ENCODE measurements at places on chromosomes 2 and 18. TPM values are rescaled to one million over a fixed set of nuclear protein-coding genes. Genes with fewer than 3 reads are reported as not detected.

The CSRNP3 gene
- total RNA-seq = 0.81 TPM

The CCDC74A gene
- total RNA-seq = 7.2 TPM

The SOWAHC gene
- total RNA-seq = 23.3 TPM

The MAL gene
- total RNA-seq = 21.3 TPM

The FAM117B gene
- total RNA-seq = 4.7 TPM

The C2orf72 gene
- not detected for total RNA-seq

The COL4A4 gene
- total RNA-seq = 5.3 TPM

The KIF1A gene
- 0.99 TPM for total RNA-seq

- no peak for ATAC-seq
These were observed 27.2 kb downstream of the ASXL3 start for GRCh38 chr18:33605250-33605649.

GRCh38 chr2:192718340-192718739 is 523.6 kb upstream of the TMEFF2 start:
- ATAC-seq = no peak

DNA sequence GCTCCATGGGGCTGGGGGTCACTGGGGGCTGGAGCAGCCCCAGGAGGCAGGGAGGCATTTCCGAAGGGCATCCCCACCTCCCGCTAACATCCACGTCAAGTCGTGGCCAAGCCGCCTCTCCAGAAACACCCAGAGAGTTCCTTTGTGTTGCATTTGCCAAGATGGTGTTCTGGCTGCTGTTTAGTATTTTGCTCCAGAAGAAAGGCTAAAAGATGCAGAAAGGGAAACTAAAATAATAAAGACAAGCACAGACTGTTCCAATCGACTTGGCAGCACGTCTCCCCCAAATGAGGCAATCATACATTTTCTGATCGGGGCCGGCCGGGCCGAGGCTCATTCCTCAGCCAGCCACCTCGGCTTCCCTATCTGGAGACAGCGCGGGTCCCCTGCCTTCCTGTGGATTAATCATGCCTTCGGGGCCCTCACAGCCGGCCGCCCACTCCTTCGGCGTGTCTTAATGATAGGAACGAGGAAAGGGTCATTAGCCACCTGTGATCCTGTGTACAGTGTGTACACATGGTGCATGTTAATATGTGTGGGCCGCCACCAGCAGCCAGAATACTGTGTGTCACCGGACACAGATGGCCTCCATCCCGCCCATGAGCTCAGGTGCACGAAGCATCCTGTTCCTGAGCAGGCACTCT is 169.2 kb downstream of the KLHL29 start:
- peak; percentile 74 for ATAC-seq

- ATAC-seq = peak; percentile 80
These were observed 105.6 kb downstream of the VSNL1 start for GRCh38 chr2:17646081-17646554.

DNA sequence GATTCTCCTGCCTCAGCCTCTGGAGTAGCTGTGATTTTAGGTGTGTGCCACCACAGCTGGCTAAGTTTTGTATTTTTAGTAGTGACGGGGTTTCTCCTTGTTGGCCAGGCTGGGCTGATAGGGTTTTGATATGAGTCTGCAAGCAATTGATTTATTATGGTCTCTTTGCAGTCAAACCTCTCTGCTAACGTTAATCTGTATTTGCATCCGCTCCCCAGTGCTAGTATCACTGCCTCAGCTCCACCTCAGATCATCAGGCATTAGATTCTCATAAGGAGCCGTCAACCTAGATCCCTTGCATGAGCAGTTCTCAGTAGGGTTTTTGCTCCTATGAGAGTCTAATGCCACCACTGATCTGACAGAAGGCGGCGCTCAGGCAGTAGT is 19.0 kb downstream of the HAT1 start:
- no peak for ATAC-seq

DNA sequence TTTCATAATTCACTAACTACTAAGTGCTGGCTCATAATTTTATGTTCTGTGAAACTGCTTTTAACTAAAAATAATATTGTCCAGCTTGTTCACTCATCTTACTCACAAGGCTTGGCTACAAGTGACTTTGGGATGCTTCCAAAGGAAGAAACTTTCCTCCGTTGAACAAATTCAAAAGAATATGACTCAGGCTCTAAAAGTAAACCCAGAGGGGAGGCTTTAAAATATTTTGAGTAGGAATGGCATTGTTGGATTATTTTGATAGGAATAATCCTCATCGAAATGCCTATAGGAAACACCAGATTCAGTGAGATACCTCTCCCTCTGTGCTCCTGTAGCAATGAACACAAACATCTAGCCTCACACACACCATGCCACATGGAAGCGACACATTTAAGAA is 25.2 kb upstream of the TLK1 start:
- ATAC-seq = no peak

DNA sequence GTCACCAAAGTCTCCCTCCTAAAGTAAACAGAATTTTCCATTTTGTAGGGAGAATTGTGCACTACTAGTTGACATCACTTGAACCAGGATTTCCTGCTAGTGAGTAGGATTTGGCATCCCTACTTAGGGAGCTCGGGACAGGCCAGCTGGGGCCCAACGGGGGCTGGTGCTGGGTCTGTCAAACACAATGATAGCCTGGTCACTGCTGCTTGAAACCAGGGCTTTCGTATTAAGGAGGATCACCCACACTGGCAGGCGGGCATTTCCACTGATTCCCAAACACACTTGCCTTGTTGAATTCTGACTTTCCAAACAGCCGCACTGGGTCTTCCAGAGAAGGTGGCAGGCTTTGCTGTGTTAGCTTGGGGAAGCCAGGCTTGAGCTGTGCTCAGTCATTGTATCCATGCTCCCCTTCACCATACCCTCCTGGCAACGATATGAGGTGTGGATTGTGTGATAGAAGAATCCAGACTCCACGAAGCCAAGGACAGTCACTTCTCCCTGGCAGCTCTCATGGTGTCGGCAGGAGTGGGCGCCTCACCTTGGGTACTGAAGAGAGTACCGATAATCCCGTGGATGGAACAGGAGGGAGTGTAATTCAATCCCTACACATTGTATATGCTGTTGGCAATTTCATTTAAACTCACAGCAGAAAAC is 7.5 kb downstream of the GDF7 start:
- ATAC-seq = no peak

GRCh38 chr2:36789181-36789804 is 92.8 kb downstream of the VIT start:
- no peak for ATAC-seq

DNA sequence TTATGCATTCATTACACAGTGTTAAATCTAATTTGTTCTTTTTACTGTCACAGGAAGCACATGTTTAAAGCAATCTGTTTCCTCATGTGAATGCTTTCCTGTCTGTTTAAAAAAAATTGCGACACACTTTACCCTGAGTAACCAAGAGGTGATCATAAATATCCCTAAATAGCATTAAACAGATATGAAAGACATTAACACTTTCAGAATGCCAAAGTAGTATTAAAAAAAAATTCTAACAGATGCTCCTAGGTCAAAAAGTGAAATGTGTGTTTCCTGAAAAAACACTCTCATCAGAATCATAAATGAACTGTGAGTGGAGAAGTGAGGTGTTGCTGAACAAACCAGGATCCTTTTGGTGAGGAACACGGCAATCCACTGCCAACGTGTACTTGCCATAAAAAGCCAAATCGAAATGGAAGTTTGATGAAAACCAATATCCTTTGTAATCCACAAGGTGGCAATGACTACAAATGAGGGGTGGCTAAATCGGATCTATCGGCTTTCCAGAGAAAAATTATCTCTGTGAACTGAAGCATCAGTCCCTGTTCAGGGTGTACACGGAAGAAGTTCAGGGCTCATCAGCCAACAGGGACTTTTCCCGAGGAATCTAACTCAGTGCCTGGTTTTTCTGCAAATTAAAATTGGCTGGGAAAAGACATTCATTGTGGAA is 248.9 kb downstream of the TCF4 start:
- peak; percentile 40 for ATAC-seq

DNA sequence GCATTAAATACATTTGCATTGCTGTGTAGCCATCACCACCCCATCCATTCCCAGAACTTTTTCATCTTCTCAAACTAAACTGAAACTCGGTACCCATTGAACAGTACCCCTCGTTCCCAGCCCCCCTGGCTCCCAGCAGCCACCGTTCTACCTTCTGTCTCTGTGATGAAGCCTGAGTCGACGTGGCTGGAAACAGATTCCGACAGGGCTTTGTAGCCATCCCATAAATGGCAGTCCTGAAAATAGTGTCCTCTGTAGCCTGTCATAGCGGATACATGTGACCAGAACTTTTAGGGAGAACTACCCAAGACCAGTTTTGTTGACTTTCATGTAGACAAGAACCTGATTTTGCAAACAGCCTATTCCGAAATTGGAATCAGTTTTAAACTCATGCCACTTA is 59.1 kb downstream of the TSHZ1 start:
- no peak for ATAC-seq

GRCh38 chr2:25558262-25558661 is 115.1 kb downstream of the DTNB start:
- peak; percentile 46 for ATAC-seq

Data from gastroesophageal sphincter (tissue), 4 donors.